ENCODE measurements at places on chromosomes 12 and 14.

DNA sequence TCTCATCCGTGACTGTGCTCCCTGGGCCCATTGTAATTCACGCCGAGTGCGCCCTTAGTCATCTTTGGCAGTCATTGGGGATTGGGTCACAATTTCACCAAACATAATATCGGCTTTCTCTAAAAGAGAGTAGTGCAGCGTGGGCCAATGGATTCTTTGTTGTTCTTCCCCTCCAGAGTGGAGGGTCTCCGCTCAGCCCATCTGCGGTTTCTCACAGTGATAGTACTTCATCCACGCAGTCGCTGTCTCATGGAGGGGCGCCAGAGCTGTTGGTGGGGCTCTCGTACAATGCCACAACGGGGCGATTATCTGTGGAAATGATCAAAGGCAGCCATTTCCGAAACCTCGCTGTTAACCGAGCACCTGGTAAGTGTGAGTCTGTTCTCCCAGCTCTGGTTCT lies 321.8 kb downstream of the SNAPC1 start:
- DNase-seq = peak; percentile 1

GRCh38 chr12:88572781-88573549 lies 7.3 kb downstream of the KITLG start:
- no peak for DNase-seq

DNA sequence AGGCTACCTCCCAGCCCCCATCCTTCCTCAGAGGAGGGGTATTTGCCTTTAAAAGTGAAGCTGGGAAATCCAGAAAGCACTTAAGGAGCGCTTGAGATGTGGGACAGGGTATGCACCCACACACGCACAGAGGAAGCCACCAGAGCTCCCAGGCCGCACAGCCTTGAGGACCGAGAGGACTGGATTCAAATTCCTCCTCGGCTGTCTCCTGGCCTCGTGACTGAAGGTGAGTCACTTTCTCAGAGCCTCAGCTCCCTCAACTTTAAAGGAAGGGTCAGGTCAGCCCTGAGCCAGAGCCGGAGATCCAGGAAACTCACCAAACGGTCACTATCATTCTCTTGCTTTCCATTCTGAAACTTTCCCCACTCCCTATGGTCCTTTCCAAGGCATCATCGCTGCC lies 37.6 kb downstream of the BCL11B start:
- DNase-seq = no peak

- DNase-seq = no peak
These were observed 1.5 kb upstream of the ZDHHC22 start for GRCh38 chr14:77143071-77143470.

GRCh38 chr14:90287791-90288190 lies 31.4 kb downstream of the PSMC1 start:
- DNase-seq = peak; percentile 89

DNA sequence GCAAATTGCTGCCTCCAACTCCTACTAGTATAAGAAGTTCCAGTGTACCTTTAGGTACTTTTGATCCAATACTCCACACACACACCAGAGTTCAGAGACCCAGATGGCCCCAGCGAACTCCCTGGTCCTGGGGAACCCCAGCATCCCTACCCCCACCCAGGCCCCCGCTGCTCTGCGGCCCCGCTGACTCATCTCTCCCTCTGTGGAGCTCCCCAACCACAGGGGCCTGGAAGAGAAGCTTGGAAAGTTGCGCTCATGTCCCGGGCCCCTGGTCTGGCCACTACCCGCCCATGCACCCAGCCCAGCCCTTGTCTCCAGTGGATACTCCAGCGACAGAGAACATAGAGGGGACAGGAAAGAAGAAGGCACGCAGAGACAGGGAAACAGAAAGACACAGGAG lies 4.2 kb upstream of the SP7 start:
- no peak for DNase-seq

DNA sequence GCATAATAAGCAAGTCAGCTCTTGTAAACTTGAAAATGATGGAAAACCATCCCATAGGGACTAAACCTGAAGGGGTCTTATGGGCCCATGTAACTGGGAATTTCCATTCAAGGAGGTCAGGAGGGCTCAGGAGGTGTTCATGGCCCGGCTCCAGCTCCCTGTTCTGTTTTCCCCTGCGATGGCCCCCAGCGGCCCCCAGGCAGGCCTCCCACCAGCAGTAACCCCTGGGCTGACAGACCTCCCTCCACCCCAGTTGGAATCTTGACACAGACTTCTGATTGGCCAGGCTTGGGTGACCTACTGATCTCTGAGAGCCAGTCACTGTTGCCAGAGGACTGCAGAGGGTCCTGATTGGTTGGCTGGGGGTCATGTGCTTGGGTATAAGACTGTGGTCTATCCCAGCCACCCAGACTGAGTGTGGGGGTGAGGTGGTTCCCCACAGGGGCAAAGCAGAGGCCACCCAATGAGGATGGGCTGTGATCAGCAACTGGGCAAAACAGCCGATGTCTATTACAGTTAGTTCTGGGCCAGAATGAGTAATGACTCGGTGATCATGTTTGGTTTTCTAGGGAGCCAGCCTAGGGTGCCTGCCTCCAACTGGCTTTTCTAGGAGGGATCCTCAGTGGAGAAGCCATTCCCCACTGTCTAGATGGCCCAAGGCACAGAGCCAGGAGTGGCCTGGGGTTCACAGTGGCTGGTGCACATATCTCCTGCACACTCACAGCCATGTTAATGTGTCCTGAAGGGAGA lies 27.0 kb downstream of the RHOF start:
- DNase-seq = no peak

DNA sequence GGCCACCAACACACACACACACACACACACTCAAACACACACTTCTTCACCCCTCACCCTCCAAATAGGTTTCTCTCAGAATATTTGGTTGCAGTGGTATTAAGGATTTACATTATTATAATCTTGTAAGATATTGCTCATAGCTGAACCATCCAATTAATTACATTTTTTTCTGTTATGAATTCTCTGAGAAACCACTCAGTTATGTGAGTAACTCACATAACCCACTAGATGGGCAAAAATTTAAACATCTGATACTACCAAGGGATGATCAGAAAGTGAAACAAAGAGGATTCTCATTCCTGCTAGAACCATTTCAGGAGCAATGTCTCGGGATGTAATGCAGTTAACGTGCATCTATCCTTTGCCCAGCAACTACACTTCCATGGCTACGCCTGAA lies 31.6 kb downstream of the TMTC1 start:
- no peak for DNase-seq

GRCh38 chr12:78290606-78291345 lies 460.1 kb downstream of the NAV3 start:
- no peak for DNase-seq

DNA sequence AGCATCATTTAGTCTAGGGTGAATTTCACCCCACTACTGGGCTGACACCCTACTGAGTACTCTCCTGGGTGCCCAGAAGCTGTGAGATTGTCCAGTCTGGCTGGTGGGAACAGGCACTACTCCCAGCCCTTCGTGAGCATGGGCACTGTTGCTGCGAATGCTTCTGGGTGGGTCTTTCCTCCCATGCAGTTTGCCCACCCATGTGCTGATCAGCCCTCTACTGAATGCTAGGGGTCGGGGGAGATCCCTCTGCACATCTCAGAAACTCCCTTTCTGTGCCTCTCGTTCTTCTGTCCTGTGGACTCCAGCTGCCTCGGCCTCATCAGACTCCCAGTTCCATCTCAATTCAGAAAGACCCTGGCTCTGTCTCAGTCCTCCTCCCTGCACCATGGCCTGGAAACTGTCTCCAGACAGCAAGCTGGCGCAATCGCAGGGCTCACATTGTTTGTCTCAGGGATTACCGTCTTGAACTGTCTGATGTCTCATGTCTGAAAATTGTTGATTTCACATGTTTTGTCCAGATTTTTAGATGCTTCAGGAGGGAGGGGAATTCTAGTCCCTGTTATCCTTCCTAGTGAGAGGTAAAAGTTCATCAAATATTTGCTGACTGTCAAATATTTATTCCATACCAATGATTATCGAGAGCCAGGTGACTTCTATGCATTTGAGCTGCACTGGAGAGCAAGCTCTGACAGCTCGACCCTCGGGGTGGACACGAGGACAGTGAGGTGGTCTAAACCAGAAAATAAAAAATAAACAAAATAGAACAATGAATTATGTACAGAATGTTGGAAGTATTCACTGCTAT lies 316.6 kb upstream of the RTL1 start:
- DNase-seq = no peak

DNA sequence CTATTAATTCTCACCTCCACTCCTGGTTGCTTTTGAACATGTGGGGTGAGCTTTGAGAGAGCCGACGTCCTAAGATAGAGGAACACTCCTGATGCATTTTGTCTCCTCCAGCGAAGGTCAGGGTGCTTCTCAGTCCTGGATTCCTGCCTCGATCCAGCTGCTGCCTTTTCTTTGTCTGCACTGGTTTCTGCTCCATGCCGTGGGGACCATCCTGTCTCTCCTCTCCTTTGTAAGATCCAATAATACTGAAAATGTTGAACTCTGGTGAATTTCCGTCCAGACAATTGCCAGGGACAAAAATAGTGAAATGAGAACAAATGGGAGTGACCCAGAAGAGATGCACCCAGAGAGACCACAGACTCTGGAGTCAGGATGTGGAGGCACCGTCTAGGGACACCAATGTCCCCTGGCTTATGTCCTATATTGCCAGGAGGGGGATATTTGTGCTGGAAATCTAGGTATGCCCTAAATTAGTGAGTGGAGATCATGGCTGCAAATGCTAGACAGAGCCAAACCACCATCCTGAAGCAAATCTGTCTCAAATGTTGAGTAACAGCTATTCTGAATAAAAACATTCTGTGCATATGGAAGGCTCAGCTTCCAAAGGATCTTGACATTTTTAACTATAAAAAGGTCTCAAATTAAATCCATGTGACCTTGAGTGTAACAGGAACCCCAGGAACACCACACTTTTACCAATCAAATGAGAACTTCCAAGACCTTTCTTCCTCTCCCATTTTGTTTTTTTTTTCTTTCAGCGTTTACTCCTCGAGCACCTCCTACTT lies 170.9 kb downstream of the PPM1H start:
- DNase-seq = no peak

DNA sequence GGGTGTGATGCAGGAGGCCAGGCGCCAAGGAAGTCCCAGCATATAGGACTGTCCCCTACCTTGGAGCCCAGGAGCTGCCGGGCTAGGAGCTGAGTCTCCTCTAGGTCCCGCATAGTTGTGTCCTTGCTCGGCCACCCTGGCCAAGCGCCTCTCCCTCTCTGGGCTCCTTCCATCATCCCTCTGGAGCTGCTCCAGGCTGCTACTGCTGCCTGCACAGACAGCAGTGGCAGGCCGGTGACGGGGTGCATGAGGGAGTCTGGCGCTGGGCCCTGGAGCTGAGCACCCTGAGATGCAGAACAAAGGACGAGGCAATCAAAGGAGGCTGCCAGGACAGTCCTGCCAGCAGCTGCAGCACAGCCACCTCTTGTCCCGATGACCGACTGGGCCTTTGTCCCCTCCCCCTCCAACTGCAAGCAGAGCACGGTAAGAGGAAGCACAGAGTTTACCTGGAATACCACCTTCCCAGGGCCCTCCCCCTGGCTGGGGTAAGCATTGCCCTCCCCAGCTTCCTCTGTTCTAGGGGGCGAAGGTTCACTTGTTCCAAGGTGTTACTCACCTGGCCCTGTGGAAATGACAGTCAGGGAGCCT lies 10.4 kb downstream of the DTX1 start:
- DNase-seq = peak; percentile 55

DNA sequence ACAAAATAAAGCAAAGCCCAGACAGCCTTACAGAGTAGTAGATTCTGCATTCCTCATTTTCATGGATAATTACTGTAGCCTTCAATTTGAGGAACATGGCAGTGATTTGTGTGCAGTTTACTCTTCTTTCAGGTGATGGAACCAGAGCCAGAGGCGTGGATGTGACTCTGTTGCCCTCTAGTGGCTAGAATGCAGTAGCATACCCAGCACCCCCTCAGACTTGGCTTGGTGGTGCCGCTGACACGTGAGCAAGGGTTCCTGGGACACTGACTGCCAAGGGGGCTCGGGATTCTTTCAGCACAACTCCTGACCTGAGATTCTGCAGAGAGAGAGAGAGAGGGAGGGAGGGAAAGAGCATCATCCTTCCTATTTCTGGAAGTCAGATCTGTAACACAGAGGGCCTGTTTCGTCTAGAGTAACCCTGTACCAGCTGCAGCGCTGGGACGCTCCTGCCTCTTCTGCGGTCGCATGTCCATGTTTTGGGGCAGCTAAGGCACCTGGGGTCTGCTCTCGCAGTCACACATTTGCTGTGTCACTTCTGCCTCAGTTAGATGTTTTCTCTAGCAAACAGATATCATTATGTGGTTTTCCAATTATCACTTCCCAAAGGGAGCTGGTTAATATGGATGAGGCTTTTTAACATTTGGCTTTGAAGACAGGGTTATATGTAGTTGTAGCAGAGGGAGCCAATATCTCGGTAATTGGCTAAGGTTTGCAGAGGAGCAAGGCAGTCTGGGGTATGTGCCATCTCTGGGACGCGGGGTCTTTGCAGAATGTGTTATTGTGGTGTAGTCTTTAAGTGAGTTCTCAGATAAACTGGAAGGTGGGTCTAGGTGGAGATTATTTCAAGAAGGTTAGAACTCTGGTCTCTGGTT lies 428.1 kb downstream of the NRXN3 start:
- DNase-seq = peak; percentile 71

GRCh38 chr12:26188127-26188526 lies 7.2 kb upstream of the SSPN start:
- DNase-seq = no peak

DNA sequence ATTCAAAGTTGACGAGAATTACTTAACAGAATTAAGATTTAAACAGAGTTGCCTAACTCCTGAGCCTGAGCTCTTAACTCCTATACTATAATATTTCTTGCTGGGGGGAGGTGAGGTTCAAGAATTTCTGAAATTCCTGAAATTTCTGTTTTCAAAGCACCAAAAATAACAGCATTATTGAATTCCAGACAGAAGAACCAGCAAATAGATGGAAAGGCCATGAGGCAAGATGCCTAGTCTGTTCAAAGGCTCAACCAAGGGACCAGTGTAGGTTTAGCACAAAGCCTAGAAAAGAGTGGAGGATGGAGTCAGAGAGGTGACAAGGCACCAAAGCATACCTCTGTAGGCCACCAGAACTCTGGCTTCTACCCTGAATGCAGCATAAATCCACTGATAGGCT lies 76.4 kb downstream of the PPP1R12A start:
- DNase-seq = no peak

Measured in cerebellum (tissue), 4 donors.